ENCODE measurements at places on chromosomes 2 and 18.
A peak's percentile ranks its signal among the peaks of the same experiment; 100 is the strongest.

DNA sequence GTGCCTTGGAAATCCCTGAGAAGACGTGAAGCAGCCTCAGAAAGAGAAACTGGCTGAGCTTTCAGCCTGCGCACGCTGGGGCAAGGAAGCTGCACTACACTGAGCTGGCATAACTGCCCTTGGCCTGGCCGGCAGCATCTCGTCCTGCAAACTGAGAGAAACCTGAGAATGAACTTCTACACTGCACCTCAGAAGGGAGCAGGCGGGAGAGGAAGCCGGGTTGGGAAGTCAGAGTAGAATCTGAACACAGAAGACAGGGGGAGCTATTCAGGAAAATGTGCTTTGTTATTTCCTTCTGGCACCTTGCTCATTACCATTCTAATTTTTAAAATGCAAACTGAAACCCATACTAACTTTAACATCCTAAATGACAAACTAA lies 70.9 kb downstream of the ZEB2 start:
- no peak for DNase-seq

- no peak for DNase-seq
Measured at GRCh38 chr2:201280191-201281040, 20.1 kb downstream of the CASP8 start.

DNA sequence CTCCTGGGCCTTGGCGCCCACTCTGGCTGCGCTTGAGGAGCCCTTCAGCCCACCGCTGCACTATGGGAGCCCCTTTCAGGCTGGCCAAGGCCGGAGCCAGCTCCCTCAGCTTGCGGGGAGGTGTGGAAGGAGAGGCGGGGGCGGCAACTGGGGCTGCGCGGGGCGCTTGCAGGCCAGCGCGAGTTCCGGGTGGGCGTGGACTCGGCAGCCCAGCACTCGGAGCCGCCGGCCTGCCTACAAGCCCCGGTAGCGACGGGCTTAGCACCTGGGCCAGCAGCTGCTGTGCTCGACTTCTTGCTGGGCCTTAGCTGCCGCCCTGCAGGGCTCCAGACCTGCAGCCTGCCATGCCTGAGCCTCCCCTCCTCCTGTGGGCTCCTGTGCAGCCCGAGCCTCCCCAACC lies 141.5 kb upstream of the SLC39A10 start:
- DNase-seq: no peak

GRCh38 chr2:226835420-226835795 lies 446 bp upstream of the RHBDD1 start:
- no peak for DNase-seq

DNA sequence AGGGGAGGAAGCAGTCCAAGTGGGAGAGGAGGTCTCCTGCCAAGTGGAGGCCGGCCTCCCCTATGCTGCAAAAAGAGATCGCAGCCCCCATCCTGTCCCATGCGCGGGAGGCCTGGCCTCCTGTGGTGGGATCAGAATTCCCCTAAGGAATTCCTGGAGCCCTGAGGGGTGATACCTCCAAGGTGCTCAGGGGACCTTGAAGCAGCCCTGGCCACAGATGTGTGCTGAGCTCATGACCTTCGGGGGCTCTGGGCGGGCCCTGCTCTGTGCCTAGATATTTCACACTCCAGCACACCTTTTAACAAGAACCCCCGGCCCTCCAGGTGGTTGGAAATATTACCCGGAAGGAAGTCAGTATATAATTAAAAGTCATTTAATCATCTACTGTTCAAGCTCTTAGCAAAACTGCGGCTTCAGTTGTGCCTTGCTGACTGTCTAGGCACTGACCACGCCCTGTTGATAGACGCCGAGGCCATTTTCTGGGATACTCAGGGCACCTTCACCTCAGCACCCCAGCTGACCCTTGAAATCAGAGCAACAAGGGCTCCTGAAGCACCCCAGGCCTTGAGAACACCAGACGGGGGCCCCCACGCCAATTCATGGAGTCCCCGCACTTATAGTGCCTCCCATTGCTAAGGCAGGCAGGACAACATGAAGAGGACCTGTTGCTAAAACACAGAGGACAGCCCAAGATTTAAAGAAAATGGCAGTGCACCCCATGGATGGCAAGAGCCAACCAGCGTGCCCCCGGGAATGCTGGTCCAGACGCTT lies 119.1 kb downstream of the NDUFA10 start:
- DNase-seq: no peak

DNA sequence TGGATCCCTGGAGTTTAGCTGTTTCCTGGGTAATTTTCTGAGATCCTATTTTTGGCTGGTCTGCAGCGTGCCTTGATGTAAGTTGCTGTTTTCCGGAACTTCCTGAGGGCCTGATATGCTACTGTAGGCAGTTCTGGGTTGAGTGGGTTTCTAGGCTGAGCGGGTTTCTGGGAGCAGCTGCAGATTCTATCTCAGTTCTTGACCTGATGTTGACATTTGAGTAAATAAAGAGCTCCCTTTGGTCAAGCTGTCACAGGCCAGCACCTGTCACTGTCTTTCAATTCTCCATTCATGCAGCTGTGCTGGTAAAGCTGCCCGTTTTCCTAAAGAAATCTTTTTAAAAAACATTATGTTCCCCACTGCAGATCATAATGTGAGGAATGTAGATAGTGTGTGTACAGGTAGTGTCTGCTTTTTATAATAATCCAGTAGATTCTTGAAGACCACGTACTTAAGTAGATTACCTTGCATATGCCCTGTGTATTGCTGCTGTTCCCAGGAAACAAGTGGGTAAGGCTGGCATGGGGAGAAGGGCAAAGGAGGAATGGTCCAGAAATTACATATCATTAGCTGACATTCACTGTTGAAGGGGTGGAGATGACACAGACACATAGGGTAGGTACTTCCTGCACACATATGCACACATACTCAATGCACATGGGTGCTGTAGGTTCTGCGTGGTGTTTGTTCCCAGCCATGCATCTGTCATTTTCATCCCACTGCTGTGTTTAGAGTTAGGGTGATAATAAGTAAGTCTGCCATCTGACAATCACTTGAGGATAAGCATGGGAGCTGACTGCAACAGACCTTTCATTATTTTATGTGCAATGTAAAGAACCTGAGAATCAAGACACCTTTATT lies 25.9 kb downstream of the CD28 start:
- no peak for DNase-seq

- DNase-seq: no peak
Measured at GRCh38 chr2:99762714-99763113, 272.9 kb upstream of the REV1 start.

GRCh38 chr2:100408941-100409340 lies 8.5 kb downstream of the CHST10 start:
- DNase-seq: no peak

- DNase-seq: no peak
Measured at GRCh38 chr18:59763541-59764136, 66.4 kb upstream of the CCBE1 start.

GRCh38 chr2:8692783-8693156 lies 10.9 kb downstream of the ID2 start:
- no peak for DNase-seq

GRCh38 chr18:67151366-67151765 lies 365.2 kb downstream of the DSEL start:
- DNase-seq: peak; percentile 30

- no peak for DNase-seq
Measured at GRCh38 chr2:12320991-12321641, 395.6 kb upstream of the TRIB2 start.

DNA sequence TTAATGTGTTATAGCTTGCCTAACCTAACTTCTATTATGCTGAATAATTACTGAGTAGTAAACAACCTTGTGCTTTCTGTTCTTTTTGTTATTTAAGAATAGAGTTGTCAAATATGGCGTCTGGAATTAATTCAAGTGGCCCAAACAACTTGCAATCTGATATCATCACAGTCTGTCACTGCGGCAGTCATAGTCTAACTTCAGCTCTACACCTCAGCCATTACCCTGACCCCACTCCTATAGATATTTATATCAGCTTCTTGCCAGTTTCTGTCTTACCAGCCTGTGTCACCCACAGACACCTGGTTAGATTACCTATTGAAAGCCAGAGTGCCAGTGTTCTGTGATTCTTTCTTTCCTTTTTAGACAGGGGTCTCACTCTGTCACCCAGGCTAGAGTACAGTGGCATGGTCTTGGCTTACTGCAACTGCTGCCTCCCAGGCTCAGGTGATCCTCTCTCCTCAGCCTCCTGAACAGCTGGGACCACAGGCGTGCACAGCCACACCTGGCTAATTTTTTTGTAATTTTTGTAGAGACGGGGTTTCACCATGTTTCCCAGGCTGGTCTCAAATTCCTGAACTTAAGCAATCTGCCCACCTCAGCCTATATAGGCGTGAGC lies 14.1 kb upstream of the KLHL41 start:
- no peak for DNase-seq

GRCh38 chr2:189657867-189658266 lies 3.4 kb upstream of the ASNSD1 start:
- DNase-seq: no peak

DNA sequence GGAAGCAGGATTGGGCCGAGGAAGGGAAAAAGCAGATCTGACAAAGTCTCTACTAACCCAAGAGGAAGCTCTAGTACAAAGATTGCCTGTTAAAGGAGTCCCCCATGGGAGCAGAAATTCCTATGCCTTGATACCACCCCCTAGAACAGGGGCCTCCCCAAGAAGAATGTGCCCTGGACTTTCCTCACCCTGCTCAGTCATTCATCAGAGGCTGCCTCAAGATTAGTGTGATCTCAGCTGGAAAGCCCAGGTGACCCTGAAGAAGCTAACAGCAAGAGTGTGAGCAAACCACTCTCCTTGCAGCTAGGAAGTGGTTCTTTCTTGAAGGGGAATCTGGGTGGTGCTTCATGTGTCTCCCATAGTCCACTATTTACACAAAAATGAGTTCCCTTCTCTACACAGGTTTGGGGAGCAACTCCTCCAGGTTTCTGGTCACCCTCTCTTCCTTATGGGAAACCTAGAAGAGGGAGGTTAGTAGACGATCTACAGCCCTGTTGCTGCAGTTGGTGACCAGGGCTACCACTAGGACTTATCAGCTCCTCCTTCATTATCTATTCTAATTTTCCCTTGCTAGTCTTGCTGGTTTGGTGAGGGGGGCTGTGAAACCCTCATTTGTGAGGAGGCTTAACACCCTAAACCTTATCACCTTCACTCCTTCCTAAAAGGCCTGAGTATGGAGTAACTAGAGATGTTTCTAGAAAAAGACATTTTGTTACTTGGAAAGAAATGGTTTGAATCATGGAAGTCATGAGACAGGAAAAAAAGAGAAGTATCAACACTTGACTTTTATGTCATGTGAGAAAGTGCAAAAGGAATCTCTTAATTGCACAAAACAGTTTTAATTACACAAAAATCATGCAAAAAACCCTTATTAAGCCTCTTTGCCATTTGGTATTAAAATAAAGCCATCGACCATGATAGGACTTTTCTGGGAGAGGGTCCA lies 2.9 kb upstream of the WDR7 start:
- DNase-seq: no peak

DNA sequence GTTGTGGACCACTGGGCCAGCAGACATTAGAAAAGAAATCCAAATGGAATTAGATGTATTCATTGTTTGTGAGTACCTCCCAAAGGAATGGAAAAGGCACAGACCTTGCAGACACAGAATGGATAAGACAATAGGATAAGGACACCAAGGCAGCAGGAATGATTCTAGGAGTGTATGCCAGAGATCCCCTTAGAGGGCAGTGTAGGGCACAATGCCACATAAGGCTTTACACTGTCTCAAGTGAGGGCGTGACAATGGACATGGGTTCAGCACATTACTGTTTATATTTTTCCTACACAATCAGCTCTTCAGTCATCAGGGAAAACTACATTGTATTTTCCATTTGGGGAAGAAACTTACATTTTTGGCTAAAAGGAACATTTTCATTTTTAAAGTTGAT lies 250.9 kb downstream of the PTH2R start:
- DNase-seq: no peak

DNA sequence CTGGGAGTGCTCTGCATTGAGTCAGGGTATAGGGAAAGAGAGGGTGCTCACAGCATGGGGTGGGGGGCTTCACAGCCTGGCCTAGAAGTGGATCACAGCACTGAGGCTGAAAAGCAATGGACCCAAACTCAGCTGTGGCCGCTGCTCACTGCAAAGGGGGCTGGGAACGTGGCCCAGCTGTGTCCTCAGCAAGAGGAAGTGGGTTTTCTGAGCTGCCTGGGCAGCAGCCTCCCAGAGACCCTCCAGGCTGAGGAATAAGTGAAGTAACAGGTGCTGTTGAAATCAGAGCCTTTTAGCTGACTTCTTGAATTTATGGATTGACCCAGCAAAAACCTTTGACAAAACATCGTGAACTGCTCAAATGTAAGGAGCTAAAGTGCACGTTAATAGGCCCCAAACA lies 35.2 kb downstream of the PTGR3 start:
- DNase-seq: no peak

DNA sequence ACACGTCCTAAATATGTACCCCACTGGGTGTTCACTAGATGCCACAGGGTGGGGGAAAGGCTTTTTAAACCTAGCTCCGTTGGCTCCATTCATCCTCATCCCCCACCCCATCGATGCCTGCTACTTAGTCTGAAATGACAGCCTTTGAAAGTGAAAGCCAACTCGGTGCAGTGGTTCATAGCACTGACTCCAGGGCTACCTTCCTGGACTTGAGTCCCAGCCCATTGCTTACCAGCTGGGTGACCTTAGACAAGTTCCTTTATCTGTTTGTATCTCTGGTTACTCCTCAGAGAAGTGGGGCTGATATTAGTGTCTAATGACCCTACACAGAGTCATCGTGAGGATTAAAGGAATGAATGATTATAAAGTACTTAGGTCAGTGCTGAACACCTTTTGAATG lies 24.4 kb downstream of the EHD3 start:
- no peak for DNase-seq

GRCh38 chr2:202165945-202166344 lies 72.5 kb downstream of the SUMO1 start:
- no peak for DNase-seq

- no peak for DNase-seq
Measured at GRCh38 chr2:43178602-43179542, 47.5 kb downstream of the ZFP36L2 start.

All from substantia nigra (tissue), 51 donors.